ENCODE measurements at places on chromosomes 2 and 18.

- DNase-seq, result no peak
Observed at GRCh38 chr2:120864981-120865380, 129.3 kb downstream of the GLI2 start.

DNA sequence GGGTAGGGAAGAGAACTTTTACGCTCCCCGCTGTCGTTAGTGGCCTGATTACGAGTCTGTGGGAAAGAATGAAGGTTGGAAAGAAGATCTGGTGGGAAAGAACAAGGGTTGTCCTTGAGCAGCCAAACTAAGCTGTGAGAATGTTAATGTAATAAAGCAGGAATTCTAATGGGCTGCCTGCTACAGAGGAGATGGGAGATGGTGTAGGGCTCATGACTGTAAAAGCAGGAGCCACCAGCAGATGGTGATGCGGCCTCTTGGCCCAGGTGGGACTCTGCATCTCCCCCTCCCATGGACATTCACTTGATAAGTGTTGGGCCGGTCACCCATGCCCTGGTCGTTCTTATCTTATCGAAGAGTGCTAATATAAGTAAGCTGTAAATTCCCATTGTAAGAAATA, 150.0 kb downstream of the NEDD4L start:
- DNase-seq, result no peak

DNA sequence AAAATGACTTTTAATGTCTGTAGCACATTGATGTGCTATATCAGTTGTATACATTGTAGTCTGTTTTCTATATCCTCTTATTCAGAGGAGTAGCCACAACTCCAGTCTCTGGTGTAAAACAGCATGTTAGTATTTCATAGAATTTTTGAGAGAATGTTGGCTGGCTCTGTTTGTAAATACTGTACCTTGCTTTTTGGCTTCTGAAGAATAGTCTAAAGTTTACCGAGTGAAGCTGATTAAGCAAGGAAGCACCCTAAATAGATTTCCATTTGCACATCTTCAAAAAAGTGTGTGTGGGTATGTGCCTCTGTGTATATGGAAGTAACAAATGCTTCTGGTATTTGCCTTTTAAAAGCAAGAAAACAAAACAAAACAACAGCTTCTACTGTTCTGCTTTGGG, 50.5 kb downstream of the MAP4K4 start:
- DNase-seq, result no peak

- DNase-seq, result no peak
Observed at GRCh38 chr2:177029501-177029900, 183.1 kb upstream of the HNRNPA3 start.

- DNase-seq, result no peak
Observed at GRCh38 chr2:139162456-139162855, 382.3 kb upstream of the NXPH2 start.

DNA sequence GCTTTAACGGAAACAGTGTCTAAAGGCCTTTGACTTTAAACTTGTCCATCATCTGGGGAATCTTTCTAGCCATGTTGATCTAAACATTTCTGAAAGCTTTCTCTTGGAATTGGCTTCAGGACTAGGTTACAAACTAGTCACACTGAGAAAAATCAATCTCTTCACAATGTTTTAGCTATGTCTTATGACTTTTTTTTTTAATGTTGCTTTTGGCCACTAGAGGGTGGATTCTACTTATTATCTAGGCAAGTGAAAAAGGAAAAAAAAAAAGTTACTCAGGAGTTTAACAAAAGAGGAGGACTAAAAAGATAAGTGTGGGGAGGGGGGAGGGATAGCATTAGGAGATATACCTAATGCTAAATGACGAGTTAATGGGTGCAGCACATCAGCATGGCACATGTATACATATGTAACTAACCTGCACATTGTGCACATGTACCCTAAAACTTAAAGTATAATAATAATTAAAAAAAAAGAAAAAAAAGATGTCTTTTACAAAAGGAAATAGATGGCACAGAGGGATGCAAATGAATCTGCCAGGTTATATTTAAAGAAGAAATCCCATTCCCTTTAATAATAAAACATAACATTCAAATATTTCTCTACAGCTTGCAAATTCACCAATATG, 160.4 kb upstream of the PID1 start:
- DNase-seq, result no peak

DNA sequence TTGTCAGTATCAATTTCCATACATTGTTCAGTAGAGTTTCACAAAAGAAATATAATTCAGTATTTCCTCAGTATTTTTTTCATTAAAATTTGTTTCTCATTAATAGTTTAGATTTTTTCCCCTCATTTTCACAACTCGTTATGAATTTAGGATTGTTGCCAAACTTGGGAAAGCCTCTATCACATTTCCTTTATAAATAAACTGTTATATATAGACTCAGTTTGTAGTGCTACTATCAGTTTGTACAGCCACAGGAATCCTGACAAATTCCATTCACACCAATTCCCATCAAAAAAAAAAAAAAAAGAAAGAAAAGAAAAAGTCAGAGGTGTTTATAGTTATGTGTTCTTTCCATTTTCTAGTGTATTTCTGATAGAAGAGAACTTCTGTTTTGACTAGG, 123.3 kb upstream of the DCC start:
- no peak for DNase-seq

DNA sequence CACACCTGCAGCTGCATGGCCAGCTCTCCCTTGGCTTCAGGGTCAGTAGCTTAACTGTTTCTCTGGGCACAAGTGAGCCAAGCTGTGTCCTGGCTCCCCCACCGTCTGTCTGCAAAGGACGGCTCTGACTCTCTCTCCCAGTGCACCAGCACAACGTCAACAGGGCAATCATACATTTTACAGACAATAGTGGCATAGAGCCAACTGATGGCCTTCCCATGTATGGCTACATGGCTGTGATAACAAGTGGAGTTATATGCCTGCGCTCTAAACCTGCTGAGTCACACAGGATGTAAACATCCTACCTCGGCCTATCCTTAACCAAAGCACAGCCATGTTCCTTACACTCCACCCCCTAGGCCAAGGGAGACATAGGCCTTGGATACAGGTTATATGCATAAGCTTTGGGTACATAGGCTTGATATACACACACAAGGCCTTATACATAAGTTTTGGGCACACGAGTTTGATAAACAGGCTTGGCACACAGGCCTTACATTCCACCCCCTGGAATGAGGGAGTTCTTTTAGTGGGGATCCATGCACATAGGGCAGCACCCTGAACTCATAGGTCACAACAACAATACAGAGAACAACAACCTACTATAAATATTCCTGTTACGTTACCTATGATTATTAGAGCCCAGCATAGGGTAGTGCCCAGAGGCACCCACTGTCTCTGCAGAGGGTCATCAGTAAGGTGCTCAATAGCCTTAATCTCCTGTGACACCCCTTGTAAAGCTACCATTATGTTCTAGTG, 17.7 kb downstream of the PHOSPHO2 start:
- DNase-seq, result no peak

DNA sequence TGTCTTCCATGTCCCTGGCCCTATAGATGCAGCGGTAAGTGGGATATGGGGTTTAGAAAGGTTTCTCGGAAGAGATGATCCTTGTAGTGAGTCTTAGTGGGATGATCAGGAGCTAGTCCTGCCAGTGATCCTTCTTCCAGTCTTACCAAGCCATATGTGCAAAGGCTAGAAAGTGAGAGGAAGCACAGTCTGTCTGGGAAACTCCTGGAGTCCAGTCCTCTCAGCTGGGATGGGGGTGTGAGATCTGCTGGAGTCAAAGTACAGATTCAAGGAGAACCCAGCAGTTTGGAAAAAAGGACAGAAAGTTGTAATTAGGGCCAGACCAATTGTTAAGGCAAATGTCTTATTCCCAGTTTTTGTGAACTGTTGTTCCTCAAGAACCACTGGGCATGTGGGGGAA, 83.3 kb downstream of the LIMS1 start:
- DNase-seq, result no peak

DNA sequence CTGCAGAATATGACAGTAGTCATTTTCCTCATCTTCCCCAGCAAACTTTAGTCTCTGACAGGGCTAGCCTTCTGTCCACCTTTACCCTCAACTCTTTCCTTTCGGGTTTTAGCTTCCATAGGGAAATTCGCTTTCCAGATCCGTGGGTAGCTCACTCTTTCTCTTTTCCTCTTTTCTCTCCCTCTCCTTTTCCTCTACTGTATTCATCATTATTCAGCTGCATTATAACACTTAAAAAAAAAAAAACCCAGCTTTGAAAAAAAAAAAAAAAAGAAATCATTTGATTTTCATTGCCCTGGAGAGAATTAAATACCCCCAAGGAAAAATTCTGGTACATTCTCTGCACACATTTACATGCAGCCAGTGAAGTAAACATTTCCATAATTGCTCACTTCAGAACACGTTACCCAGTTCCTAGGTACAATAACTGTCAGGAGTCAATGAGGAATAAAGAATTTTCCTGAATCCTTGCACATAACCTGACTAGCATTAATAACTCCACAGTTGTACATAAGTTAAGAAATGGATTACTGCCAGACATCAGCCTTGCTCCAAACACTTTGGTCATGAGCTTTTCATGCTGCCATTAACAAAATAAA, 63.5 kb downstream of the ZNF521 start:
- no peak for DNase-seq

DNA sequence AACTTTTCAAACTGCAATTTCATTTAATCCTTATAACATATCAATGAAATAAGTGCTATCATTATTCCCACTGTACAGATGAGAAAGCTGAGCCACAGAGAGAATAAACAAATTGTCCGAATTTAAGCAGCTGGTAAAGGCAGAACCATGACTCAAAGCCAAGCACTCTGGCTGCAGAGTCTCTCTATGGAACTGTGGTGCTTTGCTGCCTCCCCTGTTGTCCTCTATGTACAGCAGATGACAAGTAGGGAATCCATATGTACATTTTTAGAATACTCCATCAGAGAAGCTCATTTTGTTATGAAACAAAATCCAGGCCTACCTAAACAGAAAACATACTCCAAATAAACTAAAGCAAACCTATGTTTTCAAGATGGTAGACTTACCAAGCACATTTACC, 45.1 kb downstream of the FARSB start:
- DNase-seq, result no peak

GRCh38 chr18:22847867-22848451, 85.2 kb upstream of the RBBP8 start:
- DNase-seq, result no peak

DNA sequence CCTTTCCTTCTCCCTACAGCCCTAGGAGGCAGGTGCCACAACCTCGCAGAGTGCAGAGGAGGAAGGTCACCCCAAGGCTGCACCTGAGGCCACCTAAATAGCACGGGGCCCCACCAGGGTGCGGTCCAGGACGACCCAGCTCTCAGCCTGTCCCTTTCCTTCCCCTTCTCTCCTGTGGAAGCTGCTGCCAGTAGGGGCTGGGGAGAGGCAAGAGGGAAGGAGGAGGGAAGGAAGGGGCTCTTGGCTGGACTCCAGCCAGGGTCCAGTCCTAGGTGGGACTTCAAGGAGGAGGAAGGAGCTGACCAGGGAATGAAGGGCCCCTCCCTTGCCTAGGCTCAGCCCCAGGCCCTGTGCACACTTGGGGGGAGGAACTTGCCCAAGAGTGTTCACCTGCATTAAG, 11.1 kb downstream of the CRACDL start:
- no peak for DNase-seq

DNA sequence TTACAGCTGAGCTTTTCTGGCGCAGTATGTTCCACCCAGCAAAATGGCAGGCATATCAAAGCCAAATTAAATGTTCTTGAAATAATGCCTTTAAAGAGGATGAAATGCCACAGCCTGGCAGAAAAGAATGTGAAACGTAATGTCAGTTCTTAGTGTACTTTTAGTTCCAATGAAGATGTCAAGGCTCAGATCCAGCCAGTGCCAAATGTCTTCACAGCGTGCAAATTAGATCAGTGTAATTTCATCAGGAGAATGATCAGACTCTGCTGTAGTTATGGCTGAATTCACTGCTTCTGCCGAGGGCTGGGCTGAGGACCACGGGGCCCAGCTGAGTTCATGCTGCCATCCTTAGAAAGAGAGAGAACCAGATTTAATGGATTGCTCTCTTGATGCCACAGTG, 78.7 kb upstream of the ITGA4 start:
- no peak for DNase-seq

GRCh38 chr2:38394903-38395341, 17.8 kb upstream of the ATL2 start:
- no peak for DNase-seq

DNA sequence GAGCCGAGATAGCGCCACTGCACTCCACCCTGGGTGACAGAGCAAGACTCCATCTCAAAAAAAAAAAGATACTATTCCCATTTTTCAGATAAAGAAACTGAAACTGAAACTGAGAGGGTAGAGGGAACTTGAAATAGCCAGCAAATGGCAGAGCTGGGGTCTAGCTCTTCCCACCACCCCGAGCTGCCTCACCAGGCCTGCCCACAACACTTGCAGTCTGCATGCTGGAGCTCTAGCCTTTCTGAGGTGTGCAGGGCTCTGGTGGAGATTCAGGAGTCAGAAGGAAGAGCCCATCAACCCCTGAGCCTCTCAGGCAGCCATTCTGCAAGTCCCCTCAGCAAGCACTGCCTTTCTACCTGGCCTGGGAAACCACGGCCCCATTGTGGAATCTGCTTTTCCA, 14.3 kb downstream of the EDAR start:
- no peak for DNase-seq

DNA sequence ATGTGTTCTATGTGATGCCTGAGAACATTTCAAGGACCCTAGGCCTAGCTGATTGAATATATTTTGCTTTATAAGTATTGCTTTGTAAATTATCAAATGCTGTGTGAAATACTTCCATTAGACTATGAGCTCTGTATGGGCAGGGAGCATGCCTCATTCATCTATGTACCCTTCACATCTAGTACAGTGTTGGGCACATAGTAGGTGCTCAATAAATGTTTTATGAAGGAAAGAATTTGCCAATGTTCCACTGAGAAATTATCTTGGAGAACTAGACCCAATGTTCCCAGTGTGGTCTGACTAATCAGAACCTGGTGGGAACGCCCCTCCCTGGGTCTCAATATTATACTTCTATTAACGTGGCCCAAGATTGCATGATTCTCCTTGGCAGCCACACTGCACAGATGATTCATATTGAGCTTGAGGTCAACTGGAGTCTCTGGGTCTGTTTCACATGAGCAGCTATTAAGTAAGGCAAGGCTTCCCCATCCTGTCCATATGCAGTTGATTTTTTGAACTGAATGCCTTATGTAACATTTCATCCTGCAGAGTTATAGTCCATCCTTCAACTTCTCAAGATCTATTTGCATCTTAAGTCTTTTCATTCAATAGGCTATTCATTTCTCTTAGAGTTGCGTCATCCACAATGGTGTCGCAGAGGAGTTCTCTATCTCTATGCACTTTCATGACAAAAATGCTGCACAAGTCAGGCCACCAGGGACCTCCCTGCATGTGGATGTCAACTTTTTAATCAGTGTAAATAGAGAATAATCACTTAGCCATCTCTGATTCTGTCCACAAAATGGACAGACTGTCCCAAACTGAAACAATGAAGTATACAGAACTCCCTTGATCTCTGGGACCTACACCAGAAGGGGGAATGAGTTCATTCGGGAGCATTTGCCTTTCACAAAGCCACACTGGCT, 257.6 kb downstream of the CYP26B1 start:
- DNase-seq, result no peak

DNA sequence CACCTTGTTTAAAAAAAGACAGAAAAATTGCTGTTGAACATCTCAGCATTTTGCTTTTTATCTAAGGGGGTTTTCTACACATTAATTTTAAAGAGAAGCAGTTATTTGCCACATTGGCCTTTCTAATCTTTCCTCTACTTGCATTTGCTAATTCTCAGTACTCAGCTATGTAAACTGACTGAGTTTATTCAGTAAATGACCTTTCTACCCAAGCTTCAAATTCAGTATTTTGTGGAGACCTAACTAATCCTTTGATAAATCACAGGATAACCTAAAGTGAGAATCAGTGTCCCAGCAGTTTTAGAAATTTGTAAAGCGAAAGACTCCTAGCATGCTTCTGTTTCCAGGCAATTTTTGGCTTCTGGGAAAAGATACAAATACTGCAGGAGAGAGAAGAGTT, 288.4 kb downstream of the ASXL3 start:
- DNase-seq, result no peak

Data from frontal cortex (tissue), 4 donors.